ENCODE measurements at places on chromosomes 5 and 9.

DNA sequence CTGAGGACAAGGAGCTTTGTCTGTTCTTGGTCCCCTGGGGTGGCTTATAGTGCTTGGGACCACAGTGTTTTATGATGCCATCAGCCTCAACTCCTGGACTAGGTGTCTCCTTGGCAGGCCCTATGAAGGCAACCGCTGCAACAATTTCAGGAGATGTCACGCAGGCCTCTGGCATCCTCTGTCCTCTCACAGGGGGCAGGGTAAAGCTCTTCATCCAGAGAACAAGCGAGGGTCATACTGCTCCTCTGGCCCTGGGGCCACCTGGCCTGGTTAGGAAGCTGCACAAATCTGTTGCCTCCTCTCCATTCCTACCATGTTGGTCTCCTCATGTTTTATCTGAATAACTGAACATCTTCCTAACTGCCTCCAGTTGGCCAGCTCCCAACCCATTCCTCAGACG lies 148.9 kb upstream of the SPEF2 start:
- no peak overlapping the region for H3K4me3 ChIP-seq
- H3K4me1 ChIP-seq, result no peaks in the 10 kb centered on the region
- no peaks in the 10 kb centered on the region for H3K27me3 ChIP-seq
- H3K36me3 ChIP-seq, result no peaks in the 10 kb centered on the region

DNA sequence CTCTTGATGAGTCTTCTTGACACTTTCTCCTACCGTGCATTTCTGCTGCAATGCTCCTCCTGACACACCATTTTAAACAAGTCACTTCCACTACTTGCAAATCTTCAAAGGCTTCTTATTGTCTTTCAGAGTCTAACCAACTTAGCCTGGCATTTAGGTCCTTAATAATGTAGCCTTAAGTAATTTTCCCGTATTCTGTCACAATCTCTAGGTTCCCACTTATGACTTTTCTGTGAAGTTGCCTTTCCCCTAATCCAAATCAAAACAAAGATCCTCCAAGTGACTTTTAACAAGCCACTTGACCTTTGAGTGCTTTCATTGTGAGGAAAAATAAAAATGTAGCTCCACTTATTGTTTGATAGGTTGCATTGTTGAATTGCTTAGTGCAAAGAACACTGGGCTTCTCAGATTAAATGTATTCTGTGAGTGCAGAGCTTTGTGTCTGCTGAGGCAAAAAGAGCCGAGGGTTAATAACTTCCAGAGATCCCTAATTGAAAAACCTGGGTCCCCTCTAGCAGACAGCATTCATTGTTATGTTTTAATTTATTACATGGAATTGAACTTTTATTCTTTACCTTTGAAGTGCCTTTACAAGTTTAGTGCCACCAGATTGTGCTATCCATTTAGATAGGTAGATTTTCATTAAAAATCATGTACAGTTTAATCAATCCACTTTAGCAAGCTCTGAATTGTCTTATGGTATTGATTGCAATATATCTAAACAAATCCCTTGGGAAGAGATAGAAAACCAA lies 341.7 kb upstream of the TYRP1 start:
- H3K4me3 ChIP-seq, result no peak overlapping the region
- no peaks in the 10 kb centered on the region for H3K27me3 ChIP-seq

- H3K36me3 ChIP-seq, result no peaks in the 10 kb centered on the region
- no peak for DNase-seq
- no peak overlapping the region for H3K4me3 ChIP-seq
- no peak overlapping the region for H3K27ac ChIP-seq
- H3K4me1 ChIP-seq, result no peaks in the 10 kb centered on the region
- H3K27me3 ChIP-seq, result no peaks in the 10 kb centered on the region
Observed at GRCh38 chr9:32672469-32672868, 37.0 kb upstream of the TAF1L start.

GRCh38 chr9:124428751-124429529 lies 13.7 kb upstream of the PSMB7 start:
- no peaks in the 10 kb centered on the region for H3K4me1 ChIP-seq
- no peaks in the 10 kb centered on the region for H3K36me3 ChIP-seq
- H3K27ac ChIP-seq, result no peak overlapping the region
- H3K4me3 ChIP-seq, result no peak overlapping the region

DNA sequence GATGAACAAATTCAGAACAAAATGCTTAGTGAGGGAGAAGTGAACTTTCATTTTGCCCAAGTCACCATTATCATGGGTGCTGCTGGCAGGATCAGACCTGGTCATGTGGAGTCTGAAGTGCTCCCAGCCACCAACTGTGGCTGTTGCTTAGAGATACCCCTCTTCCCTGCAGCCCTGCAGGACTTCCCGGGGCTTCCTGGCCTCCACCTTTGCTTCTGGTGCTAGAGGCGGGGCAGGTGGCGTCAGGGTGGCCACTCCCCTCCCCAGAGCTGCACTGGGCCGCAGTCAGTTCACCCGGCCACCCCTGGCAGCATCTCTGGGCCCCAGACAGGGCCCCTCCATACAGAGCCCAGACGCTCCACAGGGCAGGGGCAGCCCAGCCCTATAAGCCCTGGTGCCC lies 30.0 kb upstream of the SLC12A7 start:
- H3K27ac ChIP-seq, result no peak overlapping the region
- H3K36me3 ChIP-seq, result no peaks in the 10 kb centered on the region
- DNase-seq, result no peak

- no peak for DNase-seq
- peaks cover 45% of the 10 kb centered on the region for H3K4me1 ChIP-seq
Observed at GRCh38 chr5:122120493-122120892, 8.9 kb upstream of the ZNF474 start.

All from esophagus squamous epithelium (tissue), 5 donors.